ENCODE measurements at places on chromosomes 3 and 15.

DNA sequence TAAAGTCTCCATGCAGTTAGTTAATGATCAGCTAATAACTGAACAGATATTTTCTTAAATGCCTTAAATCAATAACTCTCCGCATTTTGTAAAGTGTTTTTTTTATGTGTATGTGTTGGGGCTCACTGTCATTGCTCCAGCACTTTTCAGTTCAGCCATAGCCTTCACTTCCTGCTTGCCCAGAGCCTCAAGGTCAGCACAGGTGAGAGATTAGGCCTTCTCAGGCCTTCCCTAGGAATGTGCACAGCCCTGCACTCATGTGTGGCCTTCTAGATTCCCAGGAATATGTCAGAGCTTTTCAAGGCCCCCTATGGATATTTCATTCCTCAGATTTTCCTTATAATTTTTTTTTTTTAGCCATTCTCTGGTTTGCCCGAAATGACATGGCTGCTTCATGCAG is 77.6 kb upstream of the MANF start:
- DNase-seq, result no peak

- no peak for DNase-seq
These were observed 63.0 kb upstream of the TPRG1 start for GRCh38 chr3:189108735-189109134.

- no peak for DNase-seq
These were observed 1340.5 kb downstream of the ROBO1 start for GRCh38 chr3:78427303-78427702.

- no peak for DNase-seq
These were observed 28.8 kb downstream of the CD47 start for GRCh38 chr3:108062051-108062450.

DNA sequence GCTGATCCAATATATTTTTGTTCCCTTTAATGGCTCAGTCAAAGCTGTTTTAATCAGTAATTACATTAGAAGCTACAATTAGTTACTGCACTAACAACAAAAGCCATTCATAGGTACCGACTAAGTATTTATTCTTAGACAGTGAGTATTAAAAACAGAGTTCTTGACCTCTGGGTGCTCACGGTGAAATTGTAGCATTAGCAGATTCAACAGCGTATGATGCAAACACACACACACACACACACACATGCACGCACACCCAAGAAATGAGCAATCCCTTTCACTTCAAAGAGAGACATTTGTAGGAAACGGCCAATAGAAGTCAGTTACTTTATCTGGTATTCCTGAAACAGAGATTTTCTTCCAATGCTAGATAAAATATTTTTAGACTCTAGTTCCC is 27.0 kb upstream of the MITF start:
- no peak for DNase-seq

DNA sequence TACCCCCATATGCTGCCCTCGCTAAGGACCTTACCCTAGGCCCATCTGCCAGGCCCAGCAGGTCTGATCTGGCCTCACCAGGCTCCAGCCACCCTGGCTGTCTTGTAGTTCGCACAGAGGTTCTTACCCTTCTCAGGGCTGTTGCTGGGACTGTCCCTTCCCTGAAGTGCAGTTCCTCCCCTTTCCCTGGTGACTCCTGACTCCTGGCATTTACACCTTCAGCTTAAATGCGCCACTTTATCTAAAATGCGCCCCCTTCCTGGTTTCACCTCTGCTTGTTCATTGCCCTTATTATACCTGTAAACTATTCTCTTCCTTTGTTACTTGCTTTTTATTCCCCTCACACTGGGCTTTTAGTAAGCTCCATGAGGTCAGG is 835 bp upstream of the TTLL3 start:
- DNase-seq, result no peak

- no peak for DNase-seq
These were observed 192.2 kb upstream of the MME start for GRCh38 chr3:154887869-154888268.

GRCh38 chr3:30040126-30040525 is 566.3 kb upstream of the TGFBR2 start:
- no peak for DNase-seq

GRCh38 chr3:176916777-176917176 is 280.5 kb downstream of the TBL1XR1 start:
- DNase-seq, result no peak

DNA sequence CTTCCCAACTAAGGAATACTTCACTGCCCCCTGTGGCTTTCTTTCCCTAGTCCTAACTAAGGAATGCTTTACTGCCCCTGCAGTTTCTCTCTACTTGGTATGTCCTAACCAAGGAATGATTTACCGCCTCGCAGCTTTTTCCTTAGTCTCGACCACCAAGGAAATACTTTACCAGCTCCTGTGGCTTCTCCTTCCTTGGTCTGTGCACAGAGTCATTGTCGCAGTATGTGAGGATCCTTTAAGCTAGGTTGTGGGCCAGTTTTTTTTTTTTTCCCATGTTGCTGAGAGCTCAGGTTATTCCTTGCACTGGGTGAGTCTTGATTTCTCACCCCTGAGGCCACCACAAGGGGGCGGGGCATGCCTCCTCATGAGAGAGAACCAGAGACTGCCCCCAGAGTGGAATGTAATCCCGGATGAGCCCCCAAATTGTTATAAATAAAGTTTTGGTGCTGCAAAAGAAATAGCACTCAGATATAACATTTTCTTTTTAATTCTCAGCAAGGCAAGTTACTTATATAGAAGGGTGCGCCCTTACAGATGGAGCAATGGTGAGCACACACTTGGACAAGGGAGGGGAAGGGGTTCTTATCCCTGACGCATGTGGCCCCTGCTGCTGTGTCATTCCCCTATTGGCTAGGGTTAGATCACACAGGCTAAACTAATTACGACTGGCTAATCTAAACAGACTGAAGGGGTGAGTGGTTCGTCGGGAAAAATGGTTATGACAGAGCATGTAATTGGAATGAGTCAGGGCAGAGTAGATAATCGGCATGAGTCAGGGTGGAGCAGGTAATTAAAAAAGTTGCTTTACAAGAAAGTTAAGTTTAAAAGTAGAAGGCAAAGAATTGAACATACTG is 27.0 kb downstream of the NDUFB4 start:
- DNase-seq, result no peak

DNA sequence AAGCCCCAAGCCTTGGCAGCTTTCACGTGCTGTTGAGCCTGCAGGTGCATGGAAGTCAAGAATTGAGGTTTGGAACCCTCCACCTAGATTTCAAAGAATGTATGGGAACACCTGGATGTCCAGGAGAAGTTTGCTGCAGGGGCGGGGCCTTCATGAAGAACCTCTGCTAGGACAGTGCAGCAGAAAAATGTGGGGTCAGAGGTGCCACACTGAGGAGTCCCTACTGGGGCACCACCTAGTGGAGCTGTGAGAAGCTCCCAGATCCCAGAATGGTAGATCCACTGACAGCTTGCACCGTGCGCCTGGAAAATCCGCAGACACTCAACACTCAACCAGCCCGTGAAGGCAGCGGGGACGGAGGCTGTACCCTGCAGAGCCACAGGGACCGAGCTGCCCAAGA is 201.6 kb downstream of the OCA2 start:
- no peak for DNase-seq

GRCh38 chr3:38662544-38662943 is 13.1 kb upstream of the SCN5A start:
- DNase-seq, result no peak

DNA sequence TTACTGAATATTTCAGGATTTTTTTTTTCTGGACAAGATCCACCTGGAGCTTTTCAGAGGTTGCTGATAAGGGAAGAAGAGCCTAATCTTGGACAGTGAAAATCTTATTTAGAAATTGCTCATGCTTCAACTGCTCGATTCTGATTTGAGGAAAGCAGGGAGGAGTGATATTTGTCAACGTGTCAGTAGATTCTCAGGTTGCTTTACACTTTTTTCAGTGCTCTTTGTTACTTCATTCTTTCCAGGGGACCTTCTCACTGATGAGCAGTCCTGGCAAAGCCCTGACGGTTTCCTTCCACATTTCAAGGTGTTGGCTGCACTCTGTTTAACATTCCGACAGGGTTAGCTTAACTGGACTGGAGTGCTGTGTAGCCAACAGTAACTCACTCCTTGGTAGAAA is 24.1 kb upstream of the RARB start:
- no peak for DNase-seq

DNA sequence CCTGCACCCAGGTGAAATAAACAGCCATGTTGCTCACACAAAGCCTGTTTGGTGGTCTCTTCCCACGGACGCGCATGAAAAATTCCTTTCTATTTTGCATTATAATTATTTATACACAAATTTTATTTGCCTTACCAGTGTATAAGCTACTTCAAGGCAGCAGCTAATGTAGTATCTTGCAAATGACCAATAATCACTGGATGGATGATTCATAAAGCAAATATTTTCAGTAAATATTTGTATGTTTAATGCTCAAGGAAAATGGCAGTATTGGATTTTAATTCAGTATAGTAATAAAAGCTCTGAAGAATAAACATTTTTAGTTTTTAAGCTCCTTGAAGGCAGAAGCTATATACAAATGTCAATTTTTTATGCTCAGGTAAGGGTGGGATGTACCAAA is 158.7 kb upstream of the NANOGP8 start:
- DNase-seq, result no peak

DNA sequence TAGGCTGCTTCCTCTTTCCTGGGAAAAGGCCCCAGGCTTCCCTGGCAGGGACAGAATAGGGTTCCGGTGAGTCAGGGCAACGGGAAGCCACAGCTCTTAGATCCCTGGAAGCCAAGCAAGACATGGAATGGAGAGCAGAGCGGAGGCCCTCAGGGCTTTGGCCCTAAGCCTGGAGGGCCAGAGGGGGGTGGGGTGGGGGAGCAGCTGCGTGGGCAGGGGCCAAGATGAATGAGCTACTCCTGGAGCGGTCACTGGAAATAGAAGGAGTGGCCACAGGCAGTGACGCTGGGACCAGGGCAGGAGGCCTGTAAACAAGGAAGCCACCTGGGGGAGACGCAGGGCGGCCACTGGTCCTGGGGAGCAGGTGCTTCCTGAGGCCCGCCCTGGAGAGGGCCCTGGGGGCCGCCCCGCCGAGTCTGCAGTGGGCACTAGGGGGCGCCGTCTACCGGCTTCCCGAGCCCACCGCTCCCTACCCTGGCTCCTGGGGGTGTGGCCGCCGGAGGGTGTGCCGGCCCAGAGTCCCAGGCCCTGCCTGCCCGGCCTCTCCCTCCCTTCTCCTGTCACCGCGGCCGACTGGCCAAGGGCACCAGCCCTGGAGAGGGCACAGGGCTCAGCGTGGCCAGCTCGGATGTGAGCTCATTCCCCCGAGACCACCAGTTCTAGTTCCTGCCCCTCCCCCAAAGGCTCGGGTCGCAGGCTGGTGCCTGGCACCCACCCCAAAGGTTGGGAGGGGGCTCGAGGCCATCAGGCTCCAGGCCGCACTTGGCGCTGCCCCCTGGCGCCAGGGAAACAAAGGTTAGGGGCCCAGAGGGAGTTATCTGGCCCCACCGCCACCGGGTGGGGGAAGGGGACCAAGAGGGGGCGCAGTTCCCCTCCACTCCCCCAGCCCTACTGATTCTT is 12.1 kb downstream of the VPS18 start:
- peak; percentile 96 for DNase-seq

GRCh38 chr3:180058238-180058637 is 21.5 kb upstream of the PEX5L start:
- no peak for DNase-seq

GRCh38 chr15:59847968-59848367 is 156.1 kb upstream of the FOXB1 start:
- DNase-seq, result no peak

GRCh38 chr3:132756108-132756650 is 34.0 kb upstream of the NPHP3 start:
- DNase-seq, result no peak

DNA sequence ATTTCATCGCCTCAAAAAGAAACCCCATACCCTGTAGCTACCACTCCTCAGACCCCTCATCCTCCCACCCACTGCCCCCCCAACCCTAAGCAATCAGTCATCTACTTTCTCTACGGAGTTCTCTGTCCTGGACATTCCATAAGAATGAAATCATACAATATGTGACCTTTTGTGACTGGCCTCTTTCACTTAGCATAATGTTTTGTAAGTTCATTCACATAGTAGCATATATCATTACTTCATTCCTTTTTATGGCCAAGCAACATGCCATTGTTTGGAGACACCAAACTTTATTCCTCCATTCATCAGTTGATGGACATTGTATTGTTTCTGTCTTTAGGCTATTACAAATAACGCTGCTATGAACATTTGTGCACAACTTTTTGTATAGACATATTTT is 64.2 kb downstream of the TNIK start:
- no peak for DNase-seq

DNA sequence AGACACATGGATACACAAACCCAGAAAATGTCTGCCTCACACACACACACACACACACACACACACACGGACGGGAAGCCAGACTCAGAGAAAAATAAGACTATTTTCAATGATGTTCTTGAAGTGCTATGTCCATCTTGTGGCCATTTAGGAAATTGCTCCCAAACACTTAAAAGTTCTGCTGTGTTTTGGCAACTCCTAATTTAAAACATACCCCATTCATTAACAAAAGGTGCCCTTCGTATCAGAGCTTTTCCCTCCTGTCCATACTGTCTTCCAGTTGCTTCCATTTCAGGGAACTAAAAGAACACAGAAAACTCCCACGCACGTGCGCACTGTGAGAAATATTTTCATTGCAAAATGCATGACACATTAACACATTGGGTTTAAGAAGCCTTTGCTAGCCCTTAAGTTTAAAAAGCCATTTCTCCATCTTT is 44.6 kb downstream of the SLC12A1 start:
- DNase-seq, result no peak

- DNase-seq, result no peak
These were observed 51.4 kb downstream of the CHL1 start for GRCh38 chr3:247916-248315.

- no peak for DNase-seq
These were observed 24.6 kb downstream of the HLTF start for GRCh38 chr3:149061776-149062175.

DNA sequence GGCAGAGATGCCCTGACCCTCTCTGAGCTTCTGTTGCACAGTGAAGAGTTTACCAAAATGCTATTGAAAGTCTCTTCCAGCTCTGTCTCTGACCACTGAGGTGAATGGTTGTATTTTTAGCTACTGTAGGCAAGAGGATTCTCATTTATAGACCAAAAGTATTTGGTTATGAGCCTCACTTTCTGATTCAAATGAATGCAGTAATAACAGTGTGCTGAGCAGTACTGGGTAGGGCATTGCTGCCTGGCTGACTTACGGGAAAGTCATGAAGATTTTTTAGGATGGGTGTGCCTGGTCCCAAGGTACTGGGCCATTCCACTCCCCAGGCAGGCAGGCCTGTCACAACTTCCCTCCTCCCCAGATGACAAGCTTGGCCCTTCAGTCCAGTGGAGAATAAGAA is 15.5 kb downstream of the PLA1A start:
- no peak for DNase-seq

GRCh38 chr3:98817547-98818041 is 54.5 kb downstream of the ST3GAL6 start:
- no peak for DNase-seq

DNA sequence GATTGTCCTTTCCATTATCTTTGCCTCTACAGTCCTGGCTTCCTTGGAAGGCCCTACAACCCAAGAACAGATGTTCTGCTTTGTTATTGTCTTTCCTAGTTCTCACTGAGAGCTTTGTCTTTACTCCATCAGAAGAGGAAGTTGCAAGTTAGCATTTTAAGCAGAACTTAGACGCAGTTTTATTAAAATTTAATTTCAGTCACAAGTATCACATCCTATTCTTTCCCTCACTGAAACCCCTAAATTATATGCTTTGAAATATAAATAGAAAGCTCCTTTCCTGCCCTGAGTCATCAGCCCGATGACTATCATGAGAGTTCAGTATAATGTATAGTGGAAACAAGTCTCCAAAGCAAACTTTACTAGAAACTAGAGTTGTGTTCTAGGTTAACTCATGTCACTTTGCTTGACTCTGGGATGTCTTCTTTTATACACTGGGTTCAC is 291.2 kb upstream of the RBMS3 start:
- DNase-seq, result no peak

- no peak for DNase-seq
These were observed 134.1 kb upstream of the MNS1 start for GRCh38 chr15:56598991-56599390.
